Immature natural killer cell (primary cell): ENCODE measurements at places on chromosomes 3 and 15.
A peak's percentile ranks its signal among the peaks of the same experiment; 100 is the strongest.

- no peak for DNase-seq
Measured at GRCh38 chr15:79924379-79924778, 27.6 kb upstream of the MTHFS start.

DNA sequence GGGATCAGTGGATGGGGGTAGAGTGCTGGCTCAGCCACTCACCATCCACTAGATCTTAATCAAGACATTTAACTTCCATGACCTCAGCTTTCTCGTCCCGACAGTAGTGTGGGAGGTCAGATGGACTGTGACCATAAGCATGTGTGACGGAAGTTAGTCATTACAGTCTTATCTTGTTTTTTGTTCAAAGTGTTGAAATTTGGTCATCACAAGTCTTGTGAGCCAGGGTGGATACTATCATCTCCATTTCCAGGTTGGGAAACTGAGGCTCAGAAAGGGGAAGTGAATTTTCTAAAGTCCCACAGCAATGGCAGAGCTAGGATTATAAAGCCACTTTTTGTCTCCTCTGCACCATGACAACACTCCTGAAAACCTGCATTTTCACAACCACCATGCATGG is 32.0 kb upstream of the ITGA11 start:
- no peak for DNase-seq

DNA sequence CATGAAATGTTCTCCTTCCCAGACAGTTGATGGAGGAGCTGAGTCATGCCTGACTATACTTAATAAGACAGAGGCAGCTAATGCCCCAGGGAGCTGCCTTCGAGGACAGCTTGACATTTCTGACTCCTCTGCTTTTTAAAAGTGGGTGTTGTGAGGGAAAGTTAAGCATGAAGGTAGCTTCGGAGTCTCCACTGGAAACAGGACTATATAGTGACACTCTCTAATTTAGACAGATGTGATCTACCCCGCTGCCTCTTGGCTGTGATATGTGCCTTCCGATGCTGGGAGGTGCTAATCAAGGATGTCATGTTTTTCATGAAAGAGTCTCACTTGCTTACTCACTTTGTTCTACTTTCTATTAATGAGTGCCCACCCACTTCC is 72.7 kb downstream of the IL1RAP start:
- DNase-seq, result no peak

DNA sequence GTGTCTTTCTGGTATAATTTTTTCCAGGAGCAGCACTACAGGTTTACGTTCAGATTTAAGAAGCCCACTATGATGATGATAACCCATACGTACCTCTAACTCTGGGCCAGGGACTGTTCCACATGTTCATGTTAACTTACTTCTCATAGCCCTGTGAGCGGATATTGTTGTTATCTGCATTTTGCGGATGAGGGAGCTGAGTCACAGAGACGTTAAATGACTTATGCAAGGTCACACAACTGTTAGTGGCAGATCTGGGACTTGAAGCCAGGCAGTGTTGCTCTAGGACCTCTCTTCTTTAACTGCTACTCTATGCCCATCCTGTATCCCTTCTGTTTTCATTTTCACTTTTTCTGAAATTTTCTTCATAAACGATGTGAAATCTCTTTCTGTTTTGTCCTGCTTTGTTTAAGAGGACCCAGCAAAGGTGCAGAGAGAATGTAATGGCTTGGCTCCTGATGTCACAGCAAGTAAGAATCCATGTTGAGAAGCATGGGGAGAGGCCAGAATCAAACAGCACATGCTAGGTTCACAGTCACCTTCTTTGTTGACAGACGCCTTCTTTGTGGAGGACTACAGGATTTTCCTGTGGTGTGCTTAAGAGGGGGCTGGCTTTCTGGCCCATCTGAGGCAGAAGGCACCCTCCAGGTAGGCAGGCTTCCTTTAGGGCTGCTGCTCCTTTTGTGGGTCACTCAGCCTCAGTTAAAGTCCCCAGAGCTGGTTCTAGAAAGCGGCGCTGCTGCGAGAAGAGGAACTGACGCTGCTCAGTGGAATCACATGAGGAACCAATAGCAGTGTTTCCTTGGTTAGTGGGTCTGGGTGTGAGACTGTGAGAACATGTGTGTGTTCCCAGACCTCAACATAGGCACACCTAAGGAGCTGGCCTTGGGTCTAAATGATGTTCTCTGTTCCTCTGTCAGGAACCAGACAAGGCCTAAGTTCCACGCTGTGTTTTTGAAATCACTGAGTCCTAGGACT is 121.6 kb downstream of the TMEM108 start:
- DNase-seq, result no peak

GRCh38 chr3:160754371-160754854 is 1.6 kb upstream of the PPM1L start:
- DNase-seq, result peak; percentile 38

DNA sequence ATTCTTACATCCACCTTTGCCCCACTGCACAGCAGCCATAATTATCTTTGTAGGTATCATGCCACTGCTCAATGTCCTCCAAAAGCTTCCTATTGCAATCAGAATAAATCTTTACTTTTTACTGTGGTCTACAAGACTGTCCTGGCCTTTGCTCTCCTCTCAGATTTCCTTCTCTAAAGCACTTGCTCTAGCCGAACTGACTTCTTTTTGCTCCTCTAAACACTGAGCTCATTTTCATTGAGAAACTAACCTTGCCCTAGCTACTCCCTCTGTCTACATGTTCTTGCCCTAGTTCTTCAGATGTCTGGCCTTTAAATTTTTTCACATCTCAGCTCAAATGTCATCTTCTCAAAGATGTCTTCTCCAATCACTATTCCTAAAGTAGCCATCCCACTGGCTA is 342.8 kb downstream of the TBC1D5 start:
- no peak for DNase-seq

- peak; percentile 10 for DNase-seq
Measured at GRCh38 chr15:35519541-35520149, 26.3 kb downstream of the DPH6 start.

DNA sequence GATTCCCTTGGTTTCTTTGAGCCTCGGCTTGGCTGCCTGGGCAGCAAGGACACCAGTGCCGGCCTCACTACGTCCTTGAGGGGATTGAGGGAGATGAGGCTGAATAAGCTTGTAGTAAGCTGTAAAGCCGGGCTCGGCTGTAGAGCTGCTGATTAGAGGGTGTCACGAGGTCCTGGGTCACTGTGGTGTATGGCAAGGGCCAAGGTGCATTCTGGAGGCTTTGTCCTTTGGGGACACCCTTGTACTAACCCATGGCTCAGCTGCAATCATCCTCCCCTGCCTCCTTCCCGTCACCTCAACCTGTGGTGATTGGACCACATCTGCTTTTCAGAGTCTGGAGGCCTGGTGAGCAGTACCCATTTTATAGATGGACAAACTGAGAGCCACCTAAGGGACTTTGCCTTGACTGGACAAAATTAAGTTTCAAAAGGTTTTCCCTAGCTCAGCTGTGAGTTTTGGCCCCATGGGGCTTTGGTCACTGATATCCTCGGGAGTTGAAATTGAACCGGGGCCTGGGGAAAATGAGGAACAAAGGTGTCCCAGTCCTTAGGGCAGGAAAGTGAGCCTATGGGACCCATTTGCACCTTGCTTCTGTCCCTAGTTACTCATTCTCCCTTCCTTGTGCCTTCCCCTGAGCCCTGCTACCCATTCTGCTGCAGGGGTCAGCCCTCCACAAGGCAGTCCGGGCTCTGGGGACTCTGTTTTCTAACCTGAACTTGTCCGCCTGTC is 2.4 kb downstream of the SLC6A6 start:
- DNase-seq, result no peak

- no peak for DNase-seq
Measured at GRCh38 chr3:196599734-196600128, 31.3 kb downstream of the FBXO45 start.

DNA sequence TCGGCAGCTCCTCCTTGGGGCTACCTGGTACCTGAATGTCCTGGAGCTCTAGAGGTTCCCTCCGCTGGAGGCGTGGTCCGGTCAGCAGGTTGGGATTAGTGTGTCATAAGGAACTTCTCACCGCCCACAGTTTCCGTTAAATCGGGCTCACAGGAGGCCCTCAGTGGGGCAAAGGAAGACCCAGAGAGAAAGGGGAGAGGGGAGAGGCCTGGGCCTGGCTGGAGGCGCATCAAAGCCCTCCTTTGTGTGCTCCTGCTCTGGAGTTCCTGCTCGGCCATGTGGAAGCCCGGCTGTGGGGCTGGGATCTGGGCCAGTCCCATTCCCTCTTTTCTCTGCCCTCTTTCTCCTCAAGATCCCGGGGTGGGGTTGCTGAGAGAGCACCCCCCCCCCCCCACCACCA is at the start of gene RLBP1:
TSS of gene RLBP1 (minus strand) at position 37 of the 400 bp plus-strand sequence. CDS start 2,604 bp downstream, outside the sequence.
- no peak for DNase-seq

DNA sequence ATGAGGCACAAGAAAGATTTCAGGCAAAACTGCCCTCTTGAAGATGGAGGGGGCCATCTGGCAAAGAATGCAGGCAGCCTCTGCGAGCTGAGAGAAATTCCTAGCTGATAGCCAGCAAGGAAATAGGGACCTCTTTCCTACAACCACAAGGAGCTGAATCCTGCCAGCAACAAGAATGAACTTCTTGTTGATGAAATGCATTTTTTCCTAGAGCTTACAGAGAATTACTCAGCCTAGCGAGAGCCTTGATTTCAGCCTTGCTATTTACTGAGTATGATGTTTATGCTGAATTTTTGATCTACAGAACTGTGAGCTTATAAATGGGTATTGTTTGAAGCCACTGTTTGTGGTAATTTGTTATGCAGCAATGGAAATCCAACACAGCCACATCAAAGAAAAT is 148.5 kb upstream of the NAALADL2 start:
- no peak for DNase-seq

GRCh38 chr3:118987477-118987876 is 47.2 kb downstream of the IGSF11 start:
- DNase-seq, result no peak

DNA sequence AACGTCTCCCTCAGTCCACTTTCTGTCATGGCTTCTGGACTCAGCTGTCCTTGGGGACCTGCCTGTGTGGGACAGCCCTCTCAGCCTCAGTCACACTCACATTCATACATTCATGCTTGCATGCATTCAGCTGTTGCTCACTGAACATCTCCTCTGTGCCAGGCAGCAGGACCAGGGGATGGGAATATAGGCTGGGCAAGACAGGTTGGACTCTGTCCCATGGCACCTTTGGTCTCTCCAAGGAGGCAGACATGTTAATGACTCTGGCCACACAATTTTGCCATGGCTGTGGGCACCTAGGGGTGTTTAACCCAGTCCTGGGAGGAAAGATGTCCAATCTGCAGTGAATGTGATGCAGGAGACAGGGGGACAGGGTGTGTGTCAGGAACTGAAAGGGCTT is 7.8 kb upstream of the DNAH1 start:
- no peak for DNase-seq
